ENCODE measurements at places on chromosomes 7 and 10.
A peak's percentile ranks its signal among the peaks of the same experiment; 100 is the strongest.

- DNase-seq = no peak
Measured at GRCh38 chr10:132311338-132311939, 3.7 kb upstream of the STK32C start.

DNA sequence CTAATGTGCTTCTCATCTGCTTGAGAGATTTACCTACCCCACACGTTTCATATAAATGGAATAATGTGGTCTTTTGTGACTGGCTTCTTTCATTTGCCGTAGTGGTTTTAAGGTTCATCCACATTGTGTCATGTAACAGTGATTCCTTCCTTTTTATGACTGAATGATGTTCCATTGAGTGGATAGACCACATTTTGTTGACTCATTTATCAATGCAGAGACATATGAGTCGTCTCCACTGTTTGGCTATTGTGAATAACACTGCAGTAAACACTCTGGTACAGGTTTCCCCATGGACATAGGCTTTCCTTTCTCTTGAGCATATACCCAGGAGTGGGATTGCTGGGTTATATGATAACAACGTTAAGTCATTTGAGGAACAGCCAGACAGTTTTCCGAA, 2.0 kb upstream of the AOC1 start:
- DNase-seq = no peak

DNA sequence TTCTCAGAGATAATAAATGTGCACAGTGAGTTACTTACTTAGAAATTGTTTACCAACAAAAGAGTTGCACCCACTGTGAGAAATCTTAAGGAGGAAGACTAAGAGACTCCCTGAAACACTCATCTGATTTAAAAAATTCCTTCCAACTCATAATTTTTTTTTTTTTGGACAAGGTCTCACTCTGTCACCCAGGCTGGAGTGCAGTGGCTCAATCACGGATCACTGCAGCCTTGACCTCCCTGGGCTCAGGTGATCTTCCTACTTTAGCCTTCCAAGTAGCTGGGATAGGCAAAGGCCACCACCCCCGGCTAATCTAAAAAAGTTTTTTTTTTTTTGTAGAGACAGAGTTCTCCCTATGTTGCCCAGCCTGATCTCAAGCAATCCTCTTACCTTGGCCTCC, 36.0 kb downstream of the MALSU1 start:
- no peak for DNase-seq

GRCh38 chr7:12630513-12630819, 57.0 kb upstream of the ARL4A start:
- no peak for DNase-seq

DNA sequence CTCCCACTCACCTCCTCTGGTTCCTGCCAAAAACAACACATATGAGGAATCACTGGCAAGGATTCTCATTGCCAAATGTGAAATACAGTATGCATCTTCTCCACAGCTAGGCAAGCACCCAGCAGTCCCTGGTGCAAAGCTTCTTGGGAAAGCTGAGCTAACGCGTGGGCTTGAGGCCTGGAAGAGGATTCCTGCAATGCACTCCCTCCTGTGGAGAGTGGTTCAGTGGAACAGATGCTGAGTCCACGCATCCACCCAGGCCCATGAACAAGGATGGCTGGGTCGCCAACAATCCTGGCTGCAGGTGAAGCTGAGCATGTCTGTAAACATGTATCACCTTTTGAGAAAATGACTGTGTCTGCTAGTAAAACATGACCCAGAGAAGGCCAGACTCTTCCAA, 113.2 kb upstream of the CHST15 start:
- no peak for DNase-seq

- DNase-seq = no peak
Measured at GRCh38 chr10:60856405-60856804, 78.1 kb downstream of the CDK1 start.

DNA sequence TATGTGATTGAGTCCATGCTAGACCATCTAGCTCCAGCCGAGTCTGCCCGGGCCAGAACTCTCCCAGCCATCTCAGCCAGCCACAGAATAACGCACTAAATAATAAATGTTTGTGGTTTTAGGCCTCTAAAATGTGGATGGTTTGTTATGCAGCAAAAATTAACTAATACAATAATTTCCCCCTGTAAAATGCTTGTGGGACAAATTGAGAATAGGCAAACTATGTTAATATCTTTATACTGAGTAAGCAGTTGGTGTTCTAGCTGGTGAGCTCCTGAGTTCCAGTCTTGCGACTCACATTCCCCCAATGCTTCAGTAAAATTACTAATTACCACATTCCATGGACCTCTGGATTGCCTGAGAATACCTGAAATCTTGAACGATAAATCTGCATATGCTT, 316.8 kb upstream of the NFE2L3 start:
- peak; percentile 81 for DNase-seq

DNA sequence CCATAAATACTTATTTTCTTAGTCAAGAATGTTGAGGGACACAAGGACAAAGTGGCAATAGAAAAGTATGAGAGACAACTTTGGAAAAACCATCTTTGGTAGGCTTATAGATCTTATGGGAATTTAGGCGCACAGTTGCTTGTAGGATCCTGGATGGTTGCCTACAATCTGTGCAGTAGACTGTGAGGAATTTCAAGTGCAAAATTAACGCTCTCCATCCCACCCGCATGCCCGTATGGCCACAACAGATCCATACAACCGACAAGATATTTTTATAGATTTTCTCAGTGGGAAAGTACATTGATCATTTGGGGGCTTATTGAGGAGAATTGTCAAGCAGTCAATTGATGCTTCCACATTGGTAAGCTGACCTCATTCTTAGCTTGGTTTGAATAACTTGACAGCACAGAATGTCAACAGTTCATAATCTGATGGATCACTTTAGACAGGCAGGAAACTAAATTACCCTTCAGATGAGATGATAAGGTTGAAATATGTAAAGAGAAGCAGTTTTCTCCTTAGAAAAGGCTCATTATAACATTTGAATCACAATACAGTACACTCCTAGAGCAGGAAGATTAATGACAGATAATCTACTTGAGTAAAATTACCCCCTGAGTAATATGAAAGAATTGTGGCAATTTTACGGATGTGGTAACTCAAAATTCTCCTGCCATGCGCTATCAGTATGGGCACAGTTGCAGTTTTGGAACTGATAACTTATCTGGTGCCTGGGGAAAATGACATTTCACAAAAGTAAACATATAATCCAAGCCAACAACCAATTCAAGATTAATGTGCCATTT, 479.7 kb downstream of the KIF20B start:
- no peak for DNase-seq

DNA sequence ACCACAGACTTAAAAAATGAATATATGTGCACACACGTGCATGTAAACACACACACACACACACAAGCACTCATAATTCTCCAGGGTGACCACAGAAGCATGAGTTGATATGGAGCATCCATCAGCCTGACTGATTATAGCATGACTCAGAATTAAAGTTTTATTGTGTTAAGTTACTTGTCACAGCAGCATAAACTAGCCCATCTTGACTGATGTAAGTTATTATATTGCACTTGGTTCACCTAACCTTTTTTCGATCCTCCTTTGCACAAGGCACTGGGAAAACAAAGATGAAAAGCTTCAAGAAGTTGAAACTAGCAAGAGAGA, 18.8 kb upstream of the SLC35G1 start:
- DNase-seq = no peak

DNA sequence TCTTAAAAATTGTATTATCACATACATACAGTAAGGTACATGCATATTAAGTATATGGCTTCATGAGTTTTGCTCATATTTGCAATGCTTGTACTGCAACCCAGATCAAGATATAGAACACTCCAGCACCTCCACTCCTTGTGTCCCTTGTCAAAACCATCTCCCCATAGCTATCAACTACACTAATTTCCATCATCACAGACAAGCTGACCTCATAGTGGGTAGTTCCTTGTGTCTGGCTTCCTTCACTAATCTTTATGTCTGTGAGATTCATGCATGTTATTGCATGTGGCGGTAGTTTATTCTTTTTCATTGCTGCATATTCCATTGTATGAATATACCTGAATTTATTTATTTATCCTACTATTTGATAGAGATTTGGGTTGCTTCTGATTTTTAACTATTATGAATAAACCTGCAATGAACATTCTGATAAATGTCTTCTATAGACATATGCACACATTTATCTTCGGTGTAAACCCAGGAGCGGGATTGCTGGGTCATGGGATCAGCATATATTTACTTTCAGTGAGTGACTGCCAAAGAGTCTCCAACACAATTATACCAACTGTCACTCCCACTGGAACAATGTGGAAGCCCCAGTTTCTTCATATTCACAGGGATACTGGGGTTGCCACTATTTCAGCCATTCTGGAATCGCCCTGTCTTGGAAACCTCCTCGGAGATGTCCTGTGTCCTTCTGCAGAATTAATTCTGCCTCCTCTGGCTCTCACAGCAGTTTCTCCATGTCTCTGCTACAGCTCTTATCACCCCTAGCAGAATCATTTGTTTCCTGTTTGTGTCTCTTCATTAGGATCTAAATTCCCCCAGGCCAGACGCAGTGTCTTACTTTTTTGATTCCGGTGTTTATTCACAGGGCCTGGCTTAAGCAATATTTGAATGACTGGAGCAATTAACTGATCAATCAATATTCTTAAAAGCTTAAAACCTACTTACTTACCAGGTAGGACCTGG, 14.7 kb upstream of the ADAM12 start:
- DNase-seq = no peak

- peak; percentile 45 for DNase-seq
Measured at GRCh38 chr7:116955801-116956476, 2.6 kb downstream of the ST7 start.

DNA sequence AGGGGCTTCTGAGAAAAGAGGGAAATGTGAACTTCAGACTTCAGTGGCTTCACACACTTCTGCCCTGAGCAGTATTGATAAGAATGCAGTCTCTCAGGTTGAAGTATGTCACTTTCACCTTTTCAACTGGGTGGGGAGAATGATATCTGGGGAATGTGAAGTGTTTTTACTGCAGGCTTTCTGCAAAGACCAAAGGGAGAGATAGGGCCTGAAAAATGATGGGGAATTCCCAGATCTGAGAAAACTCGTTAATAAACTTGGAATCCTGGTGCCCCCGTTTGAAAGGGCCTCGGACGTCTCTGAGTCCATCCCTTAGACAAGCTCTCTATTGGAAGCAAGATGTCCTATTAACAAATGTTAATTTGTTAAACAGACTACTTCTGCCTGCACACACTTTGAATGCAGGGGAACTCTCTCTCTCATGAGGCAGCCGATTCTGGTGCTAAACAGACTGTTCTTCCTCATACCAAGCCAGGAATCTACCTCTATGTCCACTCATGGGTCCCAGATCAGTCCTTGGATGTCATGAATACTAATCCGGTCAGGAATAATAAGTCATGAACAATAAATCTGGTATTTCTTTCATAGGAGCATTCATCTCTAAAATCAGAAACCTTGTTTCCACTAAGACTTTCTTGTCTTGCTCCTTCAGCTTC, 193.6 kb downstream of the JCAD start:
- DNase-seq = no peak

DNA sequence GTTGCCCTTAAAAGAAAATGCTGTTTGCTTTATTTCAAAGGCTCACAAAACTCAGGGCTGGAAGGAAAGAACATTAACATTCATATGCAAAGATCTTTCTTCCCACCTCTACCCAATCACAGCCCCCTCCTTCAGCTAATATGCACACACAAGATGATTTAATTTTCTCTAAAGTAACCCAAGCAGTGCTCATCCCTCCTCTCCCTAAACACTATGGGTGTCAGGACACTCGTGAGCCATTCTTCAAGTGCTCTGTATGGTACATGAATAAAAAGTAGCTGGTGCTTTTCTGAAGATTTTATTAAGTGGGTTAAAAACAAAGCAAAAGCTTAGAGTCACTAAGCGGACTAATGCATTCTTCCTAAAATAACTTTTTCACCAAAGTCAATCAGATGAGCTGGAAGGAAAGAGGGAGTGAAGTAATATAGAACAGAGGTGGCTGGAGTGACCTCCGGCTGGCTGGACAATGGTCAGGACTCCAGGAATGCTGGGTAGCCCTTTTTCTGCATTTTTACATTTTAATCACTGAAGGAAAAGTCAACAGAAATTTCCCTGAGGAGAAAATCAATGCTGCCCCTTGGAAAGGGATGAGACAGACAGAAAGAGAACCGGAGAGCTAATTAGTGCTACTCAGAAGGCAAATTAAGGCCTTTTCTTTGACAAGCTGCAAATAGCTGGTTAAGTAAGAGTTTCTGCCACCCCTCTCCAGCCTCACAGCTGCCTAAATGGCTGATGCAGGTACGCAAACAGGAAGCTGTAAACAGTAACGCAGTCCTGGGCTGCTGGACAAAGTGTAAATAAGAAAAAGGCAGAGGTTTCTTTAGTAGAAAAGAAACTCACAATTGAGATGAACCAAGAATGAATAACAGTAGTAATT, 6.6 kb downstream of the DGKI start:
- no peak for DNase-seq

GRCh38 chr7:94276027-94276426, 118.7 kb upstream of the COL1A2 start:
- DNase-seq = no peak

DNA sequence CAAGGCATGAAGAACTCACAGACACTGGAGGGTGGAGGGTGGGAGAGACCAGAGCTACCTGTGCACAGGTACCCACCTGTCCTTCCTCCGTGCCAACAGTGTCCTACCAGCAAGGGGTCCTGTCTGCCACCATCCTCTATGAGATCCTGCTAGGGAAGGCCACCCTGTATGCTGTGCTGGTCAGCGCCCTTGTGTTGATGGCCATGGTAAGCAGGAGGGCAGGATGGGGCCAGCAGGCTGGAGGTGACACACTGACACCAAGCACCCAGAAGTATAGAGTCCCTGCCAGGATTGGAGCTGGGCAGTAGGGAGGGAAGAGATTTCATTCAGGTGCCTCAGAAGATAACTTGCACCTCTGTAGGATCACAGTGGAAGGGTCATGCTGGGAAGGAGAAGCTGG, 21.8 kb downstream of the PRSS2 start:
- DNase-seq = no peak

- no peak for DNase-seq
Measured at GRCh38 chr10:70459774-70460490, 18.5 kb upstream of the NODAL start.

DNA sequence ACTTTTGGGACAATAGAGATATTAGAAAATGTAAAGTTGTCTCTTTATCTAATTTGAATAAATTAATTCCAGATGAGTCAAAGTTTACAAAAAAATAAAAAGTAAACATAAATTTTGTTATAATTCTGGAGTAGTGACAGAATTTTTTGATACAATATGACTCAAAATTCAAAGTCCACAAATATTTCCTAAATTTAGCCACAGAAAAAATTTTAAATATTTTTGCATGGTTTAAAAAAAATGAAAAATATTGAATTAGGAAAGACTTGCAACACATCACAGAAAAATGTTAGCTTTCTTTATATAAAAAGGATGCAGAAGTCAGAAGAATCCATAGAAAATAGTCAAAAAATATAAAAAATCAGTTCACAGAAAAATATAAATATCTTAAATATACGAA, 117.7 kb downstream of the ARHGAP21 start:
- peak; percentile 23 for DNase-seq
